Activated T-cell treated with anti-CD3 and anti-CD28 coated beads, Interleukin-2, amount 50 U/mL, for 48 hours (primary cell): ENCODE measurements at places on chromosomes 3 and 15.

DNA sequence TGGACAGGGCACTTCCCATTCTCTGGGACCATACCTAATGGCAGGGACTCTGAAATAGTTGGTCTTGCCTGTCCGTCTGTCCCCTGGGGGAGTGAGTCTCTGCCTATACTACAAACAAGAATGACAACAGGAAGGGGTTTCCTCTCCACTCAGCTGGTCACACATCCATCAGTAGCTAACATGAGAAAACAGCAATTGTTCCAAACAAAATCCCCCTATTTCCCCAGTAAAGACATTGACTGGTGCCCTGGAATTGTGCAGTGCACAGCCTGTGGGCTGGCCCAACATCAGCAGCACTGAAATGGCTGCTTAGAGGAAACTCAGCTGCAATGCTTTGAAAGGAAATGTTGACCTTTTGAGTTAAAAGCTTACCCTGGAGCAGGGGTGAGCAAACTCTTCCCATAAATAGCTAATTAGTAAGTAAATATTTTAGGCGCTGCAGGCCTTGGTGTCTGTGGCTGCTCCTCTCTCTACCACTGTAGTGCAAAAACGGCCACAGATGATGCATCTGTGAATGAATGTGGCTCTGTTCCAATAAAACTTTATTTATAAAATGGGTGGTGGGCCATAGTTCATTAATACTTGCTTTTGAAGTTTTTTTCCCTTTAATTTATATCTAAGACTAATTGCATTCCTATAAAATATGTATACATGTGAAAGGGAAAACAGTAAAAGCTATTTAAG lies 174.3 kb downstream of the KLF13 start:
- no peak for DNase-seq

- no peak for DNase-seq
These were observed 33.7 kb downstream of the CRYGS start for GRCh38 chr3:186510374-186511079.

DNA sequence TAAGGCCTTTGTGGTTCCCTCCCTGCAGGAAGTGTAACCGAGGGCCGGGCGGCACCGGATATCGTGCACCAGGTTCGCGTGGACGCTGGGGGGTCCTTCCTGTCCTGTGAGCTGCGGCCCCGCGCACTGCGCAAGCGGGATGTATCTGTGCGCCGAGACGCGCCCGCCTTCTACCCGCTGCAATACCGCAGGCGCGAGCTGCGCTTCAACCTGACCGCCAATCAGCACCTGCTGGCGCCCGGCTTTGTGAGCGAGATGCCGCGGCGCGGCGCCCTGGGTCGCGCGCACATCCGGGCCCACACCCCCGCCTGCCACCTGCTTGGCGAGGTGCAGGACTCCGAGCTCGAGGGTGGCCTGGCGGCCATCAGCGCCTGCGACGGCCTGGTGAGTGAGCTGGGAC lies 35.9 kb downstream of the SAXO2 start:
- DNase-seq: peak; percentile 67

GRCh38 chr3:51389423-51390183 lies 1.5 kb upstream of the RBM15B start:
- DNase-seq: peak; percentile 66

- DNase-seq: no peak
These were observed 15.5 kb upstream of the SNRPA1 start for GRCh38 chr15:101310508-101310907.
